Hematopoietic multipotent progenitor cell treated with erythropoietin and hydrocortisone succinate and interleukin-3 and kit ligand, for 8 days (in vitro differentiated cells): ENCODE measurements at places on chromosomes 12 and 14.

DNA sequence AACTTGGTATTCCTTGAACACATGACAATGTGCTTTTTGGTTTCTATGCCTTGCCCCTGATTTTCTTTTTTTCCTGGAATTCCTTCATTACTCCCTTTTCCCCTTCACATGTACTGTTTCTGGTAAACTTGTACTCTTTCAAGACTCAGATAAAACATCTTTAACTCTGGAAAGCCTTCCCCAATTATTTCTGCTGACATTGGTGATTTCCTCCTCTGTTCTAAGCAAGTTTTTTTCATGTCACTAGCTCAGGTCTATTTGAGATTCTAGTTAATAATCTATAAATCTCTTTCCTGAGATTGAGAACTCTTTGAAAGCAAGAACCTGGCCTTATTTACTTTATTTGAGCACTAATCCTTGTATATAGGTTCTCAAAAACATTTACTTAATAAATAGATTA, 24.0 kb upstream of the PTPRQ start:
- DNase-seq = no peak

DNA sequence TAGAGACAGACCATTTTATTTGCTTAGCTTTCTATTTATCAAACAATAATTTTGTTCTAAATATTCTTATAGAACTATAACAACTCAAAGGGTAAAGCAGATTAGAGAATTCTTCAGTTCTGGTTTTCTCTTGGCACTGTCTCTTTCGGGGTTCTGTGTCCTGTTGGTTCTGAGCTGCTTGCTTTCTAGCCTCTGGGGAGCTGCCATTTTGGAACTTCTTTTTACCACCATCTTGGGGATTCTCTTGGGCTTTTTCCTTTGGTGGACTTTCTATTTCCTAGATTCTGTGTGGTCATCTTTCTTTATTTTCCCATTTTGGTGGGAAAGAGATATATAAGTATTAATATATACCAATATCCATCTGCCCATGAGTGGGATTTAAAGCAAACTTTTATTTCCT, 467.7 kb downstream of the PCNX1 start:
- no peak for DNase-seq

DNA sequence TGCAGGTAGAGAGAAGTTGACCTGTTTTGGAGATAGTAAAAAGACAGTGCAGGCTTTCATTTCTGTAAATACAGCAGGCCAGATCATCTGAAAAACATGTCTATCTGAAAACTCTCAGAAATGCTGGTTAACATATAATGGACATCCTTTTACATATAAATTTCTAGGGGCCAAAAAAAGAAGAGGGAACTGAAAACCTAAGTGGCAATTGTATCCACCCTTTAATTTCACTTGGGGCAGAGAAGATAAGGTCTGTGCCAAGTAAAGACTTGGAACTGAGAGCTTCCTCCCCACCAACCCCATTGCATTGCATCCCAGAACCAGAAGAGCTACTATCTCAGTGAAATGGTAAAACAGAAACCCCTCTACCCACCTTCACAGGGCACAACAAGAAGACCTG, 141.0 kb downstream of the SRGAP1 start:
- no peak for DNase-seq

GRCh38 chr14:101217616-101218371, 314.3 kb upstream of the RTL1 start:
- DNase-seq = no peak

DNA sequence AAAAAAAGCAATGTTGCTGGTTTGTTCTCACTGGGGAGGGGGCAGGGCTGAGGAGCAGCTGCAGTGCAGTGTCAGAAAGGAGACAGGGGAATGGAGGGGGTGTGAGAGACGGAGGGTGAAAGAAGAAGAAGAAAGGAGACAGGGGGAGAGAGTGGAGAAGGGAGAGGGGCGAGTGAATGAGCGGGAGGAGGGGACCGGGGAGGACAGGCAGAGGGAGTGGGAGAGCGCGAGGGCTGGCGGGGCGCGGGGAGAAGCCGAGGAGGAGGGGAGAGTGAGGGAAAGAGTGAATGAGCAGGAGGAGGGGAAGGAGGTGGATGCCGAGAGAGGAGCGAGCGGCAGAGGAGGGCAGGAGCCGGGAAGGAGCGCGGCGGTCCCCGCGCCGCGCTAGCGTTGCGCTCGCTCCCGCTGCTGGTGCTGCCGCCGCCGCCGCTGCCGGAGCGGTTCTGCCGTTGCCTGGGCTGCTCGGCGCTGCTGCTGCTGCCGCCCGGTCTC, at the start of gene NOVA1:
Gene NOVA1 (minus strand): TSS at position 445 of the 492 bp plus-strand sequence. CDS start 597 bp downstream, outside the sequence.
- no peak for DNase-seq

GRCh38 chr12:131350943-131351318, 360.0 kb upstream of the SFSWAP start:
- peak; percentile 25 for DNase-seq

DNA sequence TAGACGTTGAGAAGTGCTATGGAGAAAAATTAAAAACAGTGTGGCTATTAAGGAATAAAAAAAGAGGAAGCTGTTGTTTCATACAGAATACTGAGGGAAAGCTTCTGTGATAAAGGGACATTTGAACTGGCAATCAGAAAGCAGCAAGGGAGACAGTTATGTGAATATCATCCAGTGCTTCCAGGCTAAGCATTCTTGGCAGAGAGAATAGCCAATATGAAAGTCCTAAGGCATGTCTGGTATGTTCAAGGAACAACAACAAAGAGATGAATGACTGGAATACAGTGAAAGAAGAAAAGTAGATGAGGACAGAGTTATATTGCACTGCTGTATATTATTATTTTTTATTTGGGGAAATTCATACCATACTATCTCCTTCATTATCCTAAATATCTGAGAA, 23.9 kb downstream of the SCAF11 start:
- no peak for DNase-seq

- peak; percentile 52 for DNase-seq
Observed at GRCh38 chr12:29428633-29429032, 47.7 kb upstream of the ERGIC2 start.

- DNase-seq = no peak
Observed at GRCh38 chr14:95257521-95257920, 62.2 kb downstream of the CLMN start.

GRCh38 chr14:49959822-49960408, 67.0 kb downstream of the ARF6 start:
- no peak for DNase-seq

DNA sequence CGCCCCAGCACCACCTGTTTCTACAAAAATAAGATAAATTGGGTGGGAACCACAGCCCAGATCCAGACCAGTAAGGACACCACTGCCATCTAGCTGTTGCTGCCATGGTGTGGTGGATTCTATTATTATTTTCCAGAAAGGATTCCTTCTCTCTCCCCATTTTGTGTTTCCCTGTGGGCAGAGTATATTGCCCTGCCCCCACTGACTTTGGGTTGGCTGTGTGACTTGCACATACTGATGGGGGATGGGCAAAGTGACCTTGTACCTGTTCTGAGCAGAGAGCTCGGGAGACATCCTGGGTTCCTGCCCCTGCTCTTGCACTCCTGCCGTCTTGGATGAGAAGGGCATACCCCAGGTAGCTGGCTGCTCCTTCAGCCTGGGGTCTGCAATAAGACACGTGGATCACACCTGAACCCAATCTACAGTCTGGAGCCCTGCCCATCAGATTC, 24.3 kb downstream of the MOAP1 start:
- peak; percentile 78 for DNase-seq

DNA sequence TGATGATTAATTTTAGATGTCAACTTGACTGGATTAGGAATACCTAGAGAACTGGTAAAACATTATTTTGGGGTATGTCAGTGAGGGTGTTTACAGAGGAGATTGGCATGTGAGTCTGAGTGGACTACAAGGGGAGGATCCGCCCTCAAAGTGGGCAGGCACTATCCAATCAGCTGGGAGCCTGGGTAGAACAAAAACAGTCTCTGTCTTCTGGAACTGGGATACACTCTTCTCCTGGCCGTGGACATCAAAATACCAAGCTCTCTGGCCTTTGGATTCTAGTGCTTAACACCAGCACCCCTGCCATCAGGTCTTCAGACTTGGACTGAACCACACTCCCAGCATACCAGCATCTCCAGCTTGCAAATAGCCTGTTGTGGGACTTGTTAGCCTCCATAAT, 4.4 kb upstream of the SCAF11 start:
- peak; percentile 28 for DNase-seq

DNA sequence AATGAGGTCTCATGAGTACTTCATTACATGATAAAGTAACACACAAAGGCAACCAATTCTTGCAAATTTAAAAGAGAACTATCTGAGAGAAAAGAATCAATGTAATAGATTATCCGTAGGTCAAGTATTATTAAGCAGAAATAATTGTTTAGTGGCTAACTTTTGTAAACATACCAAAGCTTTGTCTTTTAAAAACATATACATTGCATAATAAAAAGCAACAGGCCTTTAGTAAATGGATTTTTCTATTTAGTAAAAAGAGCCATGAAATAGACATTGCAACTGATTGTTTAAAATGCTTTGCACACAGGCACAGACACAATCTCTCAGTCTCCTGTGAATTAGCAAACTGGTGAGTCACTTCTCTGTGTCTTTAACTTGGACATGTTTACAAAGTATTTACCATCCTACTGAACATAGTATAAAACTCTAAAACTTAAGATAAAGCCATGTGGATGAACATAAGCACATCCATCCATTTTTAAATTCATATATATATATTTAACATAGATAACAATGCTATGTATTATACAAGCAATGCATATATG, 518.7 kb upstream of the MGAT4C start:
- no peak for DNase-seq

DNA sequence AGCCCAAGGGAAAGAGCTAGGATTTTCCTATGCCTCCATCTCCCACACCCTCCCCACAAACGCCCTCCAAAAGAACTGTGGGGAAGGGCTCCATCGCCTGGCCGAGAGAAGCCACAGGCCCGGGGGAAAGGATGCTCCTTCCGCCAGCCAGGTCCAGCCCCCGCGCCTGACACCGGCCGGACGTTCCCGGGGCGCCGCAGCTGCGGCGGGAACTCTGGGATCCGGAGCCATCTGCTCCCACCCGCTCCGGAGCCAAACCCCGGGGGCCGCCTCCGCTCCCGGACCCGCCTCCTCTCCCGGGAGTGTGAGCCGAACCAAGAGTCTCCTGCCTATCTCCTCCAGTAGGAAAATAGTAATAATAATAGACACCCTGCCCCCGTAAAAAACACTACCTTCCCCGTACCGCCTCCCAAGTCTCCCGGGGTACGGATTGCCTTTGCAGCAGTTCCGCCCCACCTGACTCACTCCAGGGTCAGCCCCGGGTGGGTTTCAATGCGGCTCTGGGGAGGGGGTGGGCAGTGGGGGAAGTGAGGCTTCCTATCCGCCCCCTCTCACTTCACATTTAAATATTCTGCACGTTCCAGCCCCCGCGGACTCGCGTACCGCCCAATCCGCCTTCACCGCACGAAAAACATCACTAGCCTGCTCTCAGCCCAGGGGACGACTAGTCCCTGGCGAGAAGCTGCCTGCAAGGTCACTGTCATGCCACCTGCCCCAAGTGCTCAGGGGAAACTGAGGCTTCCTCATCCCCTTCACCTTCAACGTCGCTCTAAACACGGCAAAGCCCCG, 2.4 kb downstream of the AGAP2 start:
- no peak for DNase-seq

DNA sequence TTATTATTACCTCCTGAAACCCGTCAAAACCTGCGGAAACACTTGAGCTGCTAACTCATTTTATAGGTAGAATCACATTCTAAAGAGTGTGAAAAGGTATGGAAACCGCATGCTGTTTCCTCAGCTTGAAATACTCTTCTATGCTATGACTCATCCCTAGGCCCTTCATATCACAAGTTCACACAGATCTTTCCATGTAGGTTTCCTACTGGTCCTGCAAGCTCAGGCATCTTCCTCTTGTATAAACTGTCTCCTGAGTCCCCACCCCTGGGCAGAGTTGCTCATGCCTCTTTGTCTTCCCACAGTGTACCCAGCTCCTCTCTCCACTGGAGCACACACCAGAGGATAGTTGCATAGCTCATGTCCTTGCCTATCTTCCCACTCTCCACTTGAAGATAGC, 84.7 kb downstream of the CMAS start:
- no peak for DNase-seq

GRCh38 chr12:44384136-44384535, 492.0 kb downstream of the NELL2 start:
- no peak for DNase-seq

DNA sequence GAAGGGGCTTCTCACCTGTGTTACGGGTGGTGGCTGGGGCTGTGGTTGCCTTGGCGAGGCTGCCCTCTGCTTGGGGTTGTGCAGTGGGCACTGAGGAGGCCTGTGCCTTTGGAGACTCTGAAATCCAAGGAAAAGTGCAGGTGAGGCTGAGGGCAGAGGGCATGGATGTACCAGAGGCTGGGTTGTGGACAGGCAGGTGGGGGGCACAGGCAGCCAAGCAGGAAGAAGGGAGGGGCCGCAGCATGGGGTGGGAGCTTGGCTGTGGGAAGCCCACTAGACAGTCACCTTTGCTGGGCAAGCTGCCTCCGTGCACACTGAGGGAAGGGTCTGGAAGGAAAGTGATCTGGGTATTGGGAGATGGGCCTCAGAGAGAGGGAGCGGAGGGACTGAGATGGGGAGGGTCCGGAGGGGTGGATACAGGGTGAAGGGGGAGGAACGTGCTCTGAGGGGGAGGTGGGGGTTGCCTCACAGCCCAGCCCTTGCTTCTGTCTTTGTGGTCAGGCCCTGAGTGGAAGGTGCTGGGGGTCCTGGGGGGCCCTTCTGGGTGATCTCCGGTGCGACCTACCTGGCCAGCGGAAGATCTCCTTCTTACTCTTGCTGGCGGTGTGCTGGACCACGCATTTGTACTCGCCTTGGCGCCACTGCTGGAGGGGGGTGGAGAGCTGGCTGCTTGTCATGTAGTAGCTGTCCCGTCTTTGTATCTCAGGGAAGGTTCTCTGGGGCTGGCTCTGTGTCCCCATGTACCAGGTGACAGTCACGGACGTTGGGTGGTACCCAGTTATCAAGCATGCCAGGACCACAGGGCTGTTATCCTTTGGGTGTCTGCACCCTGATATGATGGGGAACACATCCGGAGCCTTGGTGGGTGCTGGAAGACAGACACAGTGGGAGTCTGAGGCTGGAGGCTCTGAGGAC, 318.7 kb downstream of the TMEM121 start:
- peak; percentile 89 for DNase-seq

DNA sequence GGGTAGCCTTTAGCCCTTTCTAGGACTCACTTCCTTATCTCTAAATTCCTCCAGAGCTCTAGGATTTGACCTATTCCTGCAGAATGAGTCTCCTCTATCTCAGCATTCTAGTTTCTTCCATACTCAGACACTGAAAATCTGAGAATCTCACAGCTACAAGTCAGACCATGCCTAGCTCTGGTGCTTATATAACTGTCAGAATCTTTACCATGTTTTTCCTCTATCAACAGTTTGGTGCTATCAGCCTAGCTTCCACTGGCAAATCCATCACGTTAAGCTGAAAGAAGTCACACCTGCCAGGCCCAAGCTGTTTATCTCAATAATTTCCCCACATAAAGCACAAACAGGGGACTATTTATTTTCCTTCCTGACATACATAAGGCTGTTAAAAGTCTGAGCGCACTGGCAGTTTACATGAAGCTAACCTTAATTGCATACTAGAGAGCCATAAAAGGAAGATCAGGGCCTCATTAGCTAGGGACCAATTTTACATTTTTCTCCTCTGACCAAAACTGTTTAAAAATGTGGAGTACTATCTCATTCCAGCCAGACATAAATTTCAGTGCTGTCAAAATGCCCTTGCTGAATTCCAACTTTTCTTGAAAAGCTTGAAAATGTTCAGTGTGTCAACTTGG, 270.5 kb downstream of the C12orf75 start:
- no peak for DNase-seq
